Fibroblast of pulmonary artery (primary cell): ENCODE measurements at places on chromosomes 13 and 19.
A peak's percentile ranks its signal among the peaks of the same experiment; 100 is the strongest.

GRCh38 chr19:42121656-42122069 is 10.6 kb downstream of the POU2F2 start:
- peak; percentile 82 for DNase-seq

DNA sequence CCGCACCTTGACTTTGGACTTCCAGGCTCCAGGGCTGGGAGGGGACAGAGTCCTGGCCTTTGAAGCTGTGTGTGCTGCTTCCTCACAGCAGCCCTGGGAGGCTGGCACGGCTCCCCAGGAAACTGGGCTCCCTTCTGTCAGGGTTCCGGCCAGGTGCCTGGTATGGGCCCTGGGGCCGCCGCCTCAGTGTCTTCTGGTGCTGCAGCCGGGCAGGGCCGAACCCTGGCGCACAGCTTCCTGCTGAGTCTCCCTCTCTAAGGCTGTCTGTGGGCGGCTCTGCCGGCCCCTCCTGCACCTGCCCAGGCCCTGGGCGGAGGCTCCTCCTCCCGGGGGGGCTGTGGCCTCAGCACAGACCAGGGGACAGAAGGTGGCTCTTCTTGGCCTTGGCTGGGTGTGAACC is 32.4 kb downstream of the GPX4 start:
- no peak for DNase-seq

DNA sequence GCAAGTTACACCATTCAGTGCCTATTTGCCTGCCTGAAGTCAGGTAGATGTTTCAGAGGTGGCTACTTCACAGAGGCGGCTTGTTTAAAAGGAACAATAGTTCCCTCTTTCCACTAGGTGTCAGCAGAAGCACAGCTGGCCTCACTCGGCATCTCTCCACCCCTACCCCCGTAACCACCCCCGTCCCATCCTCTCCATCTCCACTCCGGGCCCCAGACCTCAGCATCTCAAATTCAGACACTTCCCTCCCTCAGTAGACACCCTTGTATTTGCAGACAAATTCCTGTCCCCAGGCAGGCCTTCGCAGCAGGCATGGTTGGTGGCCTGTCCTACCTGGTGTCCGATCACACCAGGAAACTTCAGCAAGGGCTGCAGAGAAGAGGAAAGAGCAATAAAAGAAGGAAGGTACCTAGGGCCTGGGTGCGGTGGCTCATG is 9.1 kb upstream of the DPP9 start:
- DNase-seq: peak; percentile 73

GRCh38 chr13:92433386-92433785 is 793.2 kb upstream of the GPC6 start:
- no peak for DNase-seq

DNA sequence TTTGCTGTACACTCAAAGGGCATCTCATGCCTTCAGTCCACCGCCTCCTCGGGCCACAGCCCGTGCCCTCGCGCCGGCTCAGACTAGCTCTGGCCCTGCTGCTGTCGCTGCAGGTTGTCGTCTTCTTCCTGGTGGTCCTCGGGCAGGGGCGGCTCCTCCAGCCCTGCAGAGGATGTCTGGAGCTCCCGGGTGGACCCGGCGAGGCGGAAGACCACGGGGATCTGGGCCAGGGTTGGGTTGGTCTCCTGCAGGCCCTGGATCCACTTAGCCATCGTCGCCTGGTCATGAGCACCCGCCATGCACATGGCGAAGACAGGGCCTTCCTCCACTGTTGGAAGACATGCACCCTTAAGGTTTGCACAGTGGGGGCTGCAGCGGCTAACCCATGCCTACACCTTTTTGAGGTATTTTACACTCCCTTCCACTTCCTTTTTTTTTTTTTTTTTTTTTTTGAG is 489 bp upstream of the ZNF653 start:
- no peak for DNase-seq

DNA sequence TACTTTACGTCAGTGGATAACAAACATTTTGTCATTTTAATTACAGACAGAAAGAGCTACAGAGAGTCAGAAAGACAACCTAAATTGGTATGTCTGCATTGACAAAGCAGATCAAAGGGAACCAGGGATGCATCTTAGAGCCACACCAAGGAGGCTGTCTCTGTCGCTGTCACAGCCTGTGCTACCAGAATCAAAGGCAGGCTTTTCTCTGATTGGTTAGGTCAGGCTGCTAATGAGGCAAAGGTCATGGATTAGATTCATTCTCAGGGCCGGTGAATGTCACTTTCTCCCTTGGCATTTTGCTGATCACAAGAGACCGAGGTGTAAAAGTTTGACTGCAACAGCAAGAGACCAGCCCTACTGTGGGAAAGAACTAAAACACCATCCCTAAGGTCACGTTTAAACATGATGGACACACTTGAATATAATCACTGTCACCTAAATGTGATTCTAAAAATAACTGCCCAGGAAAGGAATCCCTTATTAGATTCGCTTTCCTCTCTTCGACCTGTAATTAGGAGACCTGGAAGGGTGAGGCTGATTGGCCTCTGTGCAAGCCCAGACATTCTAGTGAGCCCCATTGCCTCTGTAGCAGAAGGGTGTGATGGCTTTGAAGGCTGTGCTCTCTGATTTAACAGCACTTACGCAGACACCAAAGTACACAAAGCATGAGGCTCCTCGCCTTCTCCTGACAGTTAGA is 314.4 kb upstream of the NBEA start:
- no peak for DNase-seq
